ENCODE measurements at places on chromosomes 2 and 18. TPM values are rescaled to one million over a fixed set of nuclear protein-coding genes. Genes with fewer than 3 reads are reported as not detected.

GRCh38 chr2:133777574-133777960 is 209.3 kb upstream of the NCKAP5 start:
- no peak for DNase-seq

DNA sequence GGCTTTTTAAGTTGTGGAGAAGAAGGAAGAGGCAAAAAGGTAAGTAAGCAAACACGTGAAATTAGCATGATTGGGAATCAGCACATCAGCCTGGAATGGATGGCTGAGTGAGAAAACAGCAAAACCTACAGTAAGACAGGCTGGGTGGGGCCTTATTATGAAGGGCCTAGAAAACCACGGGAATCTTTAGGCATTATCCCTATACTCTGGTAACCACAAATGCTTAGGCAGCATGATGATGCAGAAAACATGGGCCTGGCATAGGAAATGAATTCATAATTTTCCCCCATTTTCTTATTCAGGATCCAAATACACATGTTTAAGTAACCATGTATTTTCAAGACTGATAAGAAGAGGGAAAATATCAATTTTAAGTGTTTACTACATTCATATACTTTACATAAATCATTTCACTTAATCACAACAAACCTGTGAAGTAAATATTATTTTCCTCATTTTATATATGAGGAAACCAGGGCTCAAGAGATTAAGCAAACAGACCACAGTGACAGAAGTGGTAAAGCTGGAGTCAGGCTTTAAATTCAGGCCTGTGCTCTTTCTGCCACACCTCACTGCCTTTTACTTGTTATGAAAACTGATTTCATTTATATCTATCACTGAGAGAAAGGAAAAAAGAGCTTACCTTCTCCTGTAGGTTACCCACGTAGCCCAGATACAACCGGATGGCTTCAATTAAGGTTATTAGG is 4.0 kb downstream of the TMEM17 start:
- no peak for DNase-seq

Gene MC4R
- 0.35 TPM for polyA plus RNA-seq

Gene ADGRF3
- 2.5 TPM for polyA plus RNA-seq

Gene IL36B
- not detected for polyA plus RNA-seq

Gene SEC11C
- polyA plus RNA-seq: 71.2 TPM
